Astrocyte of the spinal cord (primary cell): ENCODE measurements at places on chromosomes 5 and 9.

DNA sequence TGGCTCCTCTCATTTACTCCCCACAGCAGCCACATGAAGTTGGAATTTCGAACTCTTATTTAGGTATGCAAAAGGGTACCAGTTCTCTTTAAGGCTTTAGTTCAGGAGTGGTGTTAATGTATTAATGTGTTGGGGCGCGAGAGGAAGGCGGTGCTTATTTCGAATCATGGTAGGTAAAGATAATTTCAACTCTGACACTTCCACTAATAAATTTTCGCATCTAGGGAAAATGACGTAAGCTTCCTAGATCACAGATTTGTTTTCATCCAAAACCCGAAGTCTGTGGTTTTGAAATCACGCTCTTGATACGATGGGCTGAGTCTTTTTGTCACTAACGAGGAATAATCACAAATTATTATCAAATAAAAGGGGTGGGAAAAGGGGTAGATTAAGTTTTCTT lies 681 bp downstream of the PPWD1 start:
- DNase-seq = no peak

- peak; percentile 14 for DNase-seq
These were observed 6.1 kb downstream of the SUSD3 start for GRCh38 chr9:93064392-93065134.

- DNase-seq = no peak
These were observed 4.7 kb downstream of the PAX5 start for GRCh38 chr9:37029304-37029775.

DNA sequence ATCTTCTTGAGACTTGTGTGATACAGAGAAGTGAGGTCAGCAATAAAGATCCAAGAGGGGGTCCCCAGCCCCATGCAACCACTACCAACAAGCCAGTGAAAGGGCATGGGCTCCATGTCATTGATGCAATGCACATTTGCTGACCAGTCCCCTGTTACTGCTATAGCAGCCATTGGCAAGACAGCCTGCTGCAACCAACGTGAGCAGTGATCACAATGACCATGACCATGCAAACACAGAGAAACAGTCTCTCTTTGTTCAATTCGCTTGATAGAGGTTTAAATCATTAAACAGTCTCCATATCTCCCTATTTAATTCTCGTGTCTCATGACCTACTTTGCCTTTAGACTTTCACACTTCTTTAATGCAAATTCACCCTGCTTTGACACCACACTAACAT lies 30.0 kb upstream of the FOXB2 start:
- no peak for DNase-seq

GRCh38 chr9:108277216-108277615 lies 578.6 kb downstream of the ACTL7B start:
- DNase-seq = no peak

- DNase-seq = no peak
These were observed 11.4 kb upstream of the PTGDS start for GRCh38 chr9:136965771-136966484.

DNA sequence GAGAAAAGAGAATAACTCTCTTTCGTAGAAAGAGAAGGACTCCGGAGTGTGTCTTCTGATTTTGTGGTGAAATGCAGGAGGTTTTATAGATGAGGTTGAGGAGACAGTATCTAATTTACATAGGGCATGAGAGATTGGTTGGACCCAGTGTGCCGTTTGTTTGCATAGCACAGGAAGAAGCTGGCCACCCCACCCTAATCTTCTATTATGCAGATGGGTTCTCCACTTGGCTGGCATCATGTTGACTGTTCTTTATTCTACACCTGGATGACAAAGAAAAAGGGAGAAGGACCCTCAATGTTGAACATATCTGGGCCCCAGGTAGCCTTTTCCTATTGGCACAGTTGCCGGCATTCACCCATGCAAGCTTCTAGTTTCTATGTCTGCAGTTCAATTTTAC lies 23.2 kb upstream of the MINAR2 start:
- DNase-seq = no peak

DNA sequence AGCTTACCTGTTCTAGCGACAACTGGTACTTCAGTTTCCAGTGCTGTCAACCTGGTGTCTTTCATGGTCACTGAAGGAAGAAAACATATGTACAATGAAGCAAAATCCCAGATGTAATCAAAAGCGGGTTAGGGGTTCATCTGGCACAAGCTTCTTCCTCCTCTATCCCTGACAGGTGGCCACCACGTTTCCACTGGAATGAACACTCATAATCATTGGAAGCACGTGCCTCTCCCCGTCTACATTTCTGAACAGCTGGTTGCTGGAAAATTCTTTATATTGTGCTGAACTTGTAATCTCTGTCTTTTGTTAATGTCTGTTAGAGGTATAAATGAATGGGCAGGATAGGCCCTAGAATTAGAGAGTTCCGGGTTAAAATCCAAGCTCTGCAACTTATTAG lies 9.4 kb downstream of the TSC1 start:
- DNase-seq = no peak

DNA sequence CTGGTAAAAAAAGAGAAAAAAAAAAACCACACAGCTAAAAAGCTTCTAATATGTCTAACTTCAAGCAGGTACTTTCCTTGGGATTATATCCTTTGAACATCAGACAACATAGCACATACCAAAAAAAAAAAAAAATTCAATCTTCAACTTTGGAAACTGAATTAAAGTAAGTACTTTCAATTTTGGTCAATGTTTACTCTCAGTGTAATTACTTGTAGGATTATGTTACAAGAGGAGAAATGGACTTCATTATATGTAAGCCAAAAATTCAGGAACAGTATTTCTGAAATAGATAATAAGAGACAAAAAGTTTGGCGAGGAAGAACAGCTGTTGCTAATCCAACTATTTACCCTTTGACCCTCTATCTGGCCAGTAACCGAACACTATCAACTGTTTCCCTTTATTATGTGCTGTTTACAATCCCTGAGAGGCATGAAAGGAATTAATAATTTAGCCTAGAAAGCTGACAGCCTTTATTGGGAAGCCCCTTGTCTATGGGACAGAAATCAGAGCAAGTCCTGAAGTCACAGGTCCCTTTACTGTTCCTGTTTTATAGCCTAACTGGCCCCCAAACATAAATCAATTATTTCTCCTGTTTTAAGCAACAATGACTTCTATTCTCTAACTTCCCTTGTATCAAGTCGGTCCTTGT lies 46.6 kb downstream of the NR6A1 start:
- DNase-seq = no peak

GRCh38 chr5:115267617-115268016 lies 4.9 kb upstream of the PGGT1B start:
- DNase-seq = peak; percentile 12

DNA sequence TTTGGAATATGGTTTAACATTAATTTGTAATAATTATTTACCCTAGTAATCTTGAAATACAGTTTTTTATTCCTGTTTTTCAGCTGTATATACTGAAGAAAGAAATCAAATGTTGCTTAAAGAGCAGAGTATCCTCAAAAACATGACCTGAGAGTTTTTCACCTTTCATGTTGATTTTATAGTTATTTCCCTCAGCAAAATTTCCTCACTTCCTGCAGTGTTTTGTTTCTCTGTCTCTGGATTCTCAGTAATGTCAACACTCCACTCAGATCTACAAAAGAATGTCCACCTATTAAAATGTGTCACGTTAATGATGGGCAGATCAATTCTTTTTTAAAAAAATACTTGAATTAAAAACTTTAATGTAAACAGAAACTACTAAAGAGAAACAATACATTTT lies 398.3 kb downstream of the ANXA1 start:
- no peak for DNase-seq

DNA sequence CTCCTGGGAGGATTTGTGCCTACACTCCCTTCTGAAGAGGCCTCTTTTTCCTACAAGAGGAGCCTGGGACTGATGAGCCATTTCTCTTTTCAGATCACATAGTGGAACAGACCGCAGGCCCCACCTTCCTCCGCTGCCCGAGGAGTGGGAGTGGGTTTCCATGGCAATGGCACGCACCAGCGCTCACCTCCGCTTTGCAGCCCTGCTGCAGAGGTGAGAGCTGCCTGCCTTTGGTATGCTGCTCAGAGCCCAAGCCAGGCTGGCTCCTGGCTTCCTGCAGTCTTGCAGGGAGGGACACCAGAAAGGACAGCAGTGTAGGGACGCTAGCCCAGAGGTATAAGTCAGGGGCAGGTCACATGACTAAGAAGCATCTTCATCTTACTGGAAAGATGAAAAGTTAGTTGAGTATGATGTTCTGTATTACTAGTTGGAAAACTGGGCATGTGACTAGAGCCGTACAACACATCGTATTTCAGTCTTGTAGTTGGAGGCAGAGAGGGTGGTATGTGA lies 12.4 kb downstream of the PTTG1 start:
- no peak for DNase-seq
